ENCODE measurements at places on chromosomes 7 and 10.

DNA sequence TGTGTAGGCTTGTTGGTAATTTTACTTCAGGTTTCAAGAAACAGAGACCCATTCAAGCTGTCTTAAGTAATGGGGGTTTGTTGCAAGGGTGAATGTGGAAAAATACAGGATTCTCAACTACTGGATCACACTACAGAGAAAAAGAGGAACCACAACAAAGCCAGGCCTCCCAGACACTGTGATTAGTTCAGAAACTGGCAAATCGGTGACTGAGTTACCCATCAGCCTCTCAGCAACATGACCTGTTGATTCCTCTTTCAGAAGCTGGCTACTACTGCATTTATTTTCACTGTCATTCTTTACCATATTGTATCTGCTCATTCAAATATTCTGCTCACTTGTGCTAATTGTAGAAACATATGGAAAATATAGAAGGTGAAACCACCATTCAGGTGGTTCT lies 16.0 kb downstream of the CCDC71L start:
- DNase-seq, result no peak

DNA sequence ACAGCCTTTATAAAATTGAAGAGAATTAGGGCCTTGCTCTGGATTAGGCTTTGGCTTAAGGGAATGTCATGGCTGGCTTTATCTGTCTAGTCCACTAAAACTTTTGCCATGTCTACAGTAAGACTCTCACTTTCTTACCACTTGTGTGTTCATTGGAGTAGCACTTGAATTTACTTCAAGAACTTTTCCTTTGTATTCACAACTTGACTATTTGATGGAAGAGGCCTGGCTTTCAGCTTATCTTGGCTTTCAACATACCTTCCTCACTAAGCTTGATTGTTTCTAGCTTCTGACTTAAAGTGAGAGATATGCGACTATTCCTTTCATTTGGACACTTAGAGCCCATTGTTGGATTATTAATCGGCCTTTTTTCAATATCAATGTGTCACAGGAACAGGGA lies 96.1 kb downstream of the TPST1 start:
- DNase-seq, result no peak

- no peak for DNase-seq
These were observed 76.1 kb upstream of the LYZL2 start for GRCh38 chr10:30705625-30706149.

DNA sequence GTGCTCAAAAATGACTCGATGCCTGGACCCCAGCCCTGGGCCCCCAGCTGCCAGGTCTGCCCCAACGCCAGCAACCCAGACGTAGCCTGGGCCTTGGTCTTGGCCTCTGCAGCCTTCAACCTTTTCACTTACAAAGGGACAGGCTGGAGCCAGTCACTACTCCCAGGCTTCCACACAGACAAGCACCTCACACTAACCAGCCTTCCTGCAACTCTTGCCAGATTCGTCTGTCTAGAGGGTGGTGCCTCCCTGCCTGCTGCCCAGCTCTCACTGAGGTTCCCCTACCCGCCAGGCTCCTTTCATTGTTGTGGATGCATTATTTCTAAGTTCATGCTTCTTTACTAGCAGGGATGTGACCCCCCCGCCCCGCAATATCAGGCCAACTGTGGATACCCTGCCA lies 56.3 kb downstream of the NUDCD3 start:
- no peak for DNase-seq

DNA sequence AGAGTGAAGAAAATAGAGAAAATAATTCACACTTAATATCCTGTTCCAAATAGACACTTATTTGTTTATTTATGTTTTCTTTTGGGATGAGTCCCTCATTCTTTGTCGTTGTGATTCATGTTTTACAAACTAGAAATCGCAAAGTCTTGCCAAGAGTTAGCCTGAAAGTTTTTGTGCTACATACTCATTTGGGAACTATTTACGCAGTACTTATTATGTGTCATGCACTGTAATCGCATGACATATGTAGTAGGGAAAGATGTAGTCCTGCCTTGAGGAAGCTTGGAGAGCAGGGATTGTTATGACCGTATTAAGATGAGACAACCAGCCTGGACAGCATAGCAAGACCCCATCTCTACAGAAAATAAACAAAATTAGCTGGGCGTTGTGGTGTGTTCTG lies 189.3 kb downstream of the ABCA13 start:
- no peak for DNase-seq

- DNase-seq, result no peak
These were observed 14.2 kb upstream of the HPS1 start for GRCh38 chr10:98460837-98461499.

- no peak for DNase-seq
These were observed 3.7 kb upstream of the HOXA10 start for GRCh38 chr7:27177795-27178320.

GRCh38 chr7:128206017-128206746 lies 34.9 kb upstream of the LEP start:
- no peak for DNase-seq

- no peak for DNase-seq
These were observed 293.9 kb downstream of the CCDC3 start for GRCh38 chr10:12707461-12708185.

GRCh38 chr10:35857860-35858259 lies 215.8 kb upstream of the FZD8 start:
- DNase-seq, result no peak

DNA sequence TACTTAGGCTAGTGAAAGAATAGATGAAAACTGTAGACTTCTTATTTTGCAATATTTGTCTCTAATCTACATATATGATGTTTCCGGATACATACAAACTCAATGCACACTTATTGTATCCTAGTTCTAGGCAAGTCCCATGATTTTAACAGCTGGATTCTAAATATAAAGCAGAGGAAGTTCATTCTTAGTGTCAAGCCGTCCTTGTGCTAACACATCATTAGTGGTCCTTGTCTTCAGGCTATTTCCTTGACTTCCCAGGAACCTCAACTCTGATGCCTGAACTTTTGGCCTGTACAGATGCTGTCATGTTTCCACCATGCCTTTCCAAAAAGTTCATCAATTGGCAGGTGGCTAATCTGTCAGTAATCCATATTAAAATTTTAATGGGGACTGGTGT lies 301.9 kb upstream of the DGKB start:
- no peak for DNase-seq

GRCh38 chr7:142375710-142376313 lies 118.0 kb upstream of the PRSS58 start:
- no peak for DNase-seq

DNA sequence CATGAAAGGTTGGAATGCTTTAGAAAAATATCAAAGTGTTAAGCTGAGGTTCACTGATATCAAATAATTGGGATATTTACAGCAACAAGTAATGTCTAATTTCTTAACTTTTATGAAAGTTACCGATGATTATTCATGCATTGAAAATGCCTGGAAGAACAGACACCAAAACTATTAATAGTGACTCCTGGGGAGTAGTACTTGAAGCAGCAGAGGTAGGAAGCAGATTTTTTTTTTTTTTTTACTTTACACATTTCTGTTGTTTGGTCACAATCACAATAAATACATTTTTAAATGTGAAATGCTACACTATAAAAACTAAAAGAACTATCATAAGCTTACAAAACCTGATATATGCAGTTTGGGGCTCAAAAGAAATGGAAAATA lies 70.5 kb upstream of the FGL2 start:
- no peak for DNase-seq

DNA sequence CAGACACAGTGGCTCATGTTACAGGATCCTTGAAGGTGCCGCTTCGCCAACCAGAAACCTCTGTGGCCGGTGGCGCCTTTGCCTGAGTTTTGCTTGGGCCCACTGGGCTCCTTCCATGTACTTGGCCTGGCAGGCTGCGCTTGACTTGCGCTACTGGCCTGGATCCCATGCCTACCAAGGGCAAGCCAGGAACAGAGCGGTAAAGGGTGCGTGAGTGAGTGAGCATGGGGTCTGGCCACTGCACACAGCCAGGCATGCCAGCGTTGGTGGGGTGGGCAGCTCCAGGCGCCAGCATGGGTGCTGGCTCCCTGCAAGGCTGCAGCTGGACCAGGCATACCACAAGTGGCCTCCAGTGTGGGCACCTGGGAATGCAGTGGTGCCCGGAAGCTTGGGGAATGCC lies 16.3 kb upstream of the TSPAN15 start:
- no peak for DNase-seq

DNA sequence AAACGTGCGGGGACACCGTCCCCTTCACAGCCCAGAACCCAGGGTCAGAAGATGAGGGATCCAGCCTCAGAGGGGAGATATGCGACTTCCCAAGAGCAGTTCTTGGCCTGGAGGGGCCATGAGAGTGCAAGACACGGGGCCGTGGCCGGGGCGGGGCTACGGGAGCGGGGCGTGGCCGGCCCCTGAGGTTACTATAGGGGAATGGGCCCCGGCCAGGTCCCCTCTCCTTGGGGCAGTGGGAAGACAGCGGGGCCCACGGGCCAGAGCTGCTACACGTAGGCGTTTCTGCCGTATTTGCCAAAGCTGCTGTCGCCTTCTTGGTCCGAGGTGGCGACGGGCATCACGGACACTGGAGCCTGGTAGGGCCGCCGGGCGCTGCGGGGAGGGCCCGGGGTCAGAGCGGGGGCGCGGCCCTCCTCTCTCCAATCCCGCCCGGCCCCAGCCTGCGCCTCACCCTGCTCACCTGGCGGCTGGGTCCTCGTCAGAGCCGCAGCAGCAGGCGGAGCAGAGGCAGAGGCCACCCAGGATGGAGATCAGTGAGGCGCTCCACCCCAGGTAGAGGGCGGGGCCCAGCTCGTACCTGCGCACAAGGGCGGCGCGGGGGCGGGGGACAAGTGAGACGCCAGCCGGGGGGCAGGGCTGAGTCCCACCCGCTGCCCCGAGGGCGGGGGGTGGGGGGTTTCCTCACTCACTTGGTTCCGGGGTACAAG lies 5.3 kb downstream of the CLDN15 start:
- DNase-seq, result peak; percentile 42

- no peak for DNase-seq
These were observed 164.1 kb downstream of the PTEN start for GRCh38 chr10:88027570-88027969.

- no peak for DNase-seq
These were observed 155.7 kb upstream of the FAM171A1 start for GRCh38 chr10:15526754-15527153.

GRCh38 chr10:3672220-3672619 lies 112.8 kb downstream of the KLF6 start:
- no peak for DNase-seq

DNA sequence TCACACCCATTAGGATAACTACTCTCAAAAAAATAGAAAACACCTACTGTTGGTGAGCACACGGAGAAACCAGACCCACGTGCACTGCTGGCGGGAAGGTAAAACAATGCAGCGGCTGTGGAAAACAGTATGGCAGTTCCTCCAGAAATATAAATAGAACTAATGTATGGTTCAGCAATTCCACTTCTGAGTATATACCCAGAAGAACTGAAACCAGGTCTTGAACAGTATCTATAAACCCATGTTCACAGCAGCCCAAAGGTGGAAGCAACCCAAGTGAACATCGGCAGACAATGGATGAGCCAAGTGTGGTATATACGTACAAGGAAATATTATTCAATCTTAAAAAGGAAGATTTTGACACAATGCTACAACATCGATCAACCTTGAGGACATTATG lies 164.7 kb downstream of the ZMYND11 start:
- DNase-seq, result no peak

DNA sequence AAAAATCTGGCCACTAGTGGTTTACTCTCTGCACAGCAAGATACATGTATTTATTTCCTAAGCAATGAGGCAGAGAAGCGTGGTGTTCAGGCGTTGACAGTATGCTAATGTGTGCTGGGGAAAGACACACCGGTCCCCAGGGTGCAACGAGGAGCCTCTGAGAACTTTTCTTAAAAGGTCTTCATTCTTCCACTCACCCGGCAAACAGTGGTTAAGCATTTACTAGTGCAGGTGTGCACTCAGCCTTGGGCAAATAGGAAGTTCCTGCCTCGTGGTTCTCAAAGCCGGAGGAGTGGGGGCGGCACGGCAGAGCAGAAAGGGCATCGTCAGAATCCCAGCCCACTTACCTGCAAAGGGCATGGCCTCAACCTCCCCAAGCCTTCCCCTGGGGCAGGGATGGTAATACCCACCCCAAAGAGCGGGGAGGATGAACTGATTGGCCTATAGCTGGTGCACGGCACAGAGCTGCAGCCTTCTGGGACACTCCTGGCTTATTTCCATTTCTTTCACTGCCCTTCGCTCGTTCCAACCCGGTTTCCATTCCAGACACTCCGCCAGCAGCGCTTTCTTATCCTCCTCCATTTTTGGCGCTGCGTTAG lies 184.3 kb upstream of the CTBP2 start:
- DNase-seq, result no peak

- no peak for DNase-seq
These were observed 131.6 kb downstream of the BICC1 start for GRCh38 chr10:58644311-58644710.

- no peak for DNase-seq
These were observed 57.8 kb upstream of the MSRB2 start for GRCh38 chr10:23037561-23037960.

GRCh38 chr7:16891874-16892643 lies 10.3 kb upstream of the AGR3 start:
- DNase-seq, result peak; percentile 40

GRCh38 chr7:5351507-5352265 lies 68.9 kb downstream of the SLC29A4 start:
- no peak for DNase-seq

GRCh38 chr7:22671177-22671879 lies 55.7 kb upstream of the IL6 start:
- no peak for DNase-seq

- DNase-seq, result no peak
These were observed 21.8 kb upstream of the GOLGA7B start for GRCh38 chr10:97827702-97828291.

- no peak for DNase-seq
These were observed 1.2 kb downstream of the CYP2E1 start for GRCh38 chr10:133528296-133528844.

- DNase-seq, result no peak
These were observed 313.0 kb upstream of the AOAH start for GRCh38 chr7:37037286-37037685.

GRCh38 chr10:24824124-24824523 lies 100.4 kb upstream of the ARHGAP21 start:
- DNase-seq, result no peak

DNA sequence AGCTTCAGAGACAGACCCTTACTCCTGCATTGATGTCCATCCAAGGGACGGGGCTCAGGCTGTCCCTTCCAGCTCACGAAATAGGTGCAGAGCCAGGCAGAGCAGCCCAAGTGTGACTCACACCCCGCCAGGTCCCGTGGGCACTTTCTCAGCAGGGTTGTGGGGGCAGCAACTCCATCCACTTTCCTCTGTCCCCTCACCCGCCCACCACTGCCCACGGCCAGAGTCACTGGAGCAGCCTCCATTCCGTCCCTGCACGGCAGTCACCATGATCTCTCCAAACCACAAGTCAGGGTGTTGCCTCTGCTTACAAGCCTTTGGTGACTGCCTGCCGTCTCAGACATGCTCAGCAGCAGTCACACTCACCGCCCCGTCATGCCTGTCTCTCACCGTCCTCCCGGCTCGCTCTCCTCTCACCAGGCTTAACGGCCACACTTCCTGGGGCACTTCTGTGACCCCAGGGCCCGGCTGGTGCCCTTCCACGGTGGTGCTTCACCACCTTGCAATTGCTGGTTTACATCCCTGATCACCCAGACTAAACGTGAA lies 39.3 kb downstream of the CALML3 start:
- no peak for DNase-seq

Measured in NCI-H748 treated with DMSO at 0.1 percent for 48 hours (cell line).